Sigmoid colon (tissue), 7 donors: ENCODE measurements at places on chromosomes 4 and X. TPM values are rescaled to one million over a fixed set of nuclear protein-coding genes. Genes with fewer than 3 reads are reported as not detected.

GRCh38 chr4:41079881-41080560 lies 134.3 kb downstream of the APBB2 start:
- H3K36me3 ChIP-seq = no peaks in the 10 kb centered on the region
- no peak for DNase-seq
- H3K4me1 ChIP-seq = no peaks in the 10 kb centered on the region
- no peak overlapping the region for H3K27ac ChIP-seq
- no peaks in the 10 kb centered on the region for H3K27me3 ChIP-seq

- H3K4me1 ChIP-seq = no peaks in the 10 kb centered on the region
- no peak overlapping the region for H3K4me3 ChIP-seq
- no peak for DNase-seq
- H3K27ac ChIP-seq = no peak overlapping the region
Observed at GRCh38 chrX:125826080-125826479, 340.0 kb downstream of the DCAF12L2 start.

- DNase-seq = peak; percentile 43
- no peak overlapping the region for H3K4me3 ChIP-seq
- no peaks in the 10 kb centered on the region for H3K36me3 ChIP-seq
- H3K27me3 ChIP-seq = peaks cover 66% of the 10 kb centered on the region
Observed at GRCh38 chr4:3867403-3868100, 101.4 kb downstream of the ADRA2C start.

DNA sequence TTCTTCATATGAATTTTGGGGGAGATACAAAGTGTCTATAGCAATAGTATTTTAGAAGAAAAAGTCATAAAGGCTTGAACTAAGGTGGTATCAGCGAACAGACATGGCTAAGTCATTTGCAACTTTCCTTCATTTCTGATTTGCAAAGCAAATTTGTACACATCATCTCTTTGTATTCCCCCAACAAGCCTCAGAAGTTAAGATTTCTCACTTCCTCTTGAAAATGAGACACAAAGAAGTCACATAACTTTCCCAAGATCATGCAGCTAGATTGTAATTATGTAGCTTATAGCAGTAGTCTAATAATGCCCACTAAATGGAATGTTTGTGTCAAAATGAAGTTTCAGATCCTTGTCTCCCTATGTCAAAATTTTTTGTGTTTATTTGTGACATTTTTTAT lies 709.8 kb upstream of the HS3ST1 start:
- no peaks in the 10 kb centered on the region for H3K27me3 ChIP-seq
- H3K36me3 ChIP-seq = no peaks in the 10 kb centered on the region
- no peak overlapping the region for H3K27ac ChIP-seq

DNA sequence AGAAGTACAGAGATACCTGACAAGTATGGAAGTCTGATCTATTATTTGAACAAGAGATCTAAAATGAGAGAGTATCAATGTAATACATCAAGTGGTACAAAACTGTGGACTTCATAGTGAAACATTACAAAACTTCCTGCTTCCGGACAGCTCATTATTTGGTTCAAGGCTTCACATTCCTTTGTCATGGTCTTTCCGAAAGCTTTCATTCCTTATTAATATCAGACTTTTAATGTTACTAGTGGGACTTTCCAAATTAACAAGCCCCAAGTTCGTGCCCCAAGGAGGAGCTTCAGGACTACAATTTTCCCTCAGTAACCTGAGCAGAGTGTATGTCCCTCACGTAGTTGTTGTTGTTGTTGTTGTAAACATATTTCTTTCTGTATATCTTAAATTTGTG lies 1.2 kb downstream of the CHIC2 start:
- H3K27ac ChIP-seq = peak overlapping the region; percentile 95
- H3K27me3 ChIP-seq = no peaks in the 10 kb centered on the region
- no peaks in the 10 kb centered on the region for H3K36me3 ChIP-seq
- no peak for DNase-seq

DNA sequence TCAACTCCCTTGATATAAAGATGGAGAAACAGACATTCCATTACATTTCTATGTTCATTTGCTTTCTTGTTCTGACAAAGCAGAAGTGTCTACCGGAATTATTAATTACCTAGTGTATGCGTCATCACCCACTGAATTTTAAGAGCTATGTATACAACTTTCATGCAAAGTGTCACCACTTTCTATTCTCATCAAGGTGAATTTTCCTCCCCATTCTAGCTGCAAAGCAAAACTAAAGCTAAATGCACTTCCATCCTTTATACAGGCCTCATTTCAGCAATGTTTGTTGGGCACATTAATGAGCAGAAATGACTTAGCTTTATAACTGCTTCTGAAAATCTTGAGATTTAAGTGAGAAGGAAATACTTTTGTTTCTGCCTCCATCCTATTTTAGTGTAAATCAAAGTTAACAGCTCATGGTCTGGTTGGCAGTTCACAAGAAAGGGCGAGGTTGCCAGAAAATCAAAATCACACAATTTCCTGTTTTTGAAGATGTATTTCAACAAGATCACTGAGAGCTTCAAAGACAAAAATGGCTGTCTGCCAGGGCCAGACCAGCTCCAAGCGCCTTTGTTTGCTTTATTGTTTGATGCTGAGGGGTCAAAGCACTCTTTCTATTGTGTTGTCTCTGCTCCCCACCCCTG lies 7.2 kb upstream of the FAM9C start:
- H3K4me1 ChIP-seq = no peaks in the 10 kb centered on the region
- no peaks in the 10 kb centered on the region for H3K36me3 ChIP-seq
- no peak for DNase-seq

- H3K36me3 ChIP-seq = no peaks in the 10 kb centered on the region
- no peaks in the 10 kb centered on the region for H3K27me3 ChIP-seq
- H3K4me3 ChIP-seq = no peak overlapping the region
- no peak overlapping the region for H3K27ac ChIP-seq
- no peak for DNase-seq
- H3K4me1 ChIP-seq = peaks cover 12% of the 10 kb centered on the region
Observed at GRCh38 chr4:25865586-25865985, 2.8 kb upstream of the SEL1L3 start.

DNA sequence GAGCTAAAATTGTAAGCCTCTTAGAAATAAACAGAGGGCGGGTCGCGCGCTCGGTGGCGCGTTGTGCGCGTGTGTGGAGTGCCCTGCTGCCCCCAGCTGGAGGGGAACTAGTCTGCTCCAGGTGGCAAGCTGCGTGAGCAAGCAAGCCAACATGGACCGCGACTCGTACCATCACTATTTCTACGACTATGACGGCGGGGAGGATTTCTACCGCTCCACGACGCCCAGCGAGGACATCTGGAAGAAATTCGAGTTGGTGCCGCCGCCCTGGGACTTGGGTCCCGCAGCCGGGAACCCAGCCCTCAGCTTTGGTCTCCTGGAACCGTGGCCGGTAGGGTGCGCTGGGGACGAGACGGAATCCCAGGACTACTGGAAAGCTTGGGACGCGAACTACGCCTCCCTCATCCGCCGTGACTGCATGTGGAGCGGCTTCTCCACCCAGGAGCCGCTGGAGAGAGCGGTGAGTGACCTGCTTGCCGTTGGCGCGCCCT lies 66.1 kb downstream of the DNAAF6 start:
- DNase-seq = no peak
- no peak overlapping the region for H3K4me3 ChIP-seq
- H3K27me3 ChIP-seq = no peaks in the 10 kb centered on the region
- H3K27ac ChIP-seq = no peak overlapping the region

DNA sequence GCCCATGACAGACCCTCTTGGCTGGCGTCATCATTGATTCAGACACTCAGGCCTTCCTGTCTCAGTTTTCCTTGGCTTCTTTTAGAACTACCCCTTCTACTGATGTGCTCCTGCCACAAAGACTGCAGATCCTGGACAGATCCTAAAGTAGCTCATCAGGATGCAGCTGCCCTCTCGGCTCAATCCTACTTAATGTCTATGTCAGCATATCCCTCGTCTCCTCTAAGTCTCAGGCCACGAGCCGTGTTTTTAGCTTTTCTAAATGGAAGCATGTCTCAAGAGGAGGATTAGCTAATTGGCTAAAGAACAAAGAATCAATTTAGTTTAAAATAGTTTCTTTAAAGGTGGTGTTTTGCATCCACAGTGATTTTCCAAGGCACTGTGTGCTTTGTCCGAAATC lies 447.7 kb downstream of the STIM2 start:
- H3K4me3 ChIP-seq = no peak overlapping the region
- no peak for DNase-seq
- H3K27me3 ChIP-seq = no peaks in the 10 kb centered on the region
- no peak overlapping the region for H3K27ac ChIP-seq

GRCh38 chr4:144589512-144589911 lies 56.4 kb upstream of the HHIP start:
- H3K36me3 ChIP-seq = no peaks in the 10 kb centered on the region
- no peak overlapping the region for H3K4me3 ChIP-seq
- DNase-seq = no peak

The ARX gene
- not detected for total RNA-seq

The IKBKG gene
- total RNA-seq = 27.4 TPM

The FAM200B gene
- total RNA-seq = 56.5 TPM

The KIAA1210 gene
- not detected for total RNA-seq

The IGSF1 gene
- total RNA-seq = 1.4 TPM

The MAGEB18 gene
- not detected for total RNA-seq
